ENCODE measurements at places on chromosomes 6 and 20. TPM values are rescaled to one million over a fixed set of nuclear protein-coding genes. Genes with fewer than 3 reads are reported as not detected.
A peak's percentile ranks its signal among the peaks of the same experiment; 100 is the strongest.

- DNase-seq = no peak
These were observed 106.9 kb upstream of the NEDD9 start for GRCh38 chr6:11339380-11339779.

DNA sequence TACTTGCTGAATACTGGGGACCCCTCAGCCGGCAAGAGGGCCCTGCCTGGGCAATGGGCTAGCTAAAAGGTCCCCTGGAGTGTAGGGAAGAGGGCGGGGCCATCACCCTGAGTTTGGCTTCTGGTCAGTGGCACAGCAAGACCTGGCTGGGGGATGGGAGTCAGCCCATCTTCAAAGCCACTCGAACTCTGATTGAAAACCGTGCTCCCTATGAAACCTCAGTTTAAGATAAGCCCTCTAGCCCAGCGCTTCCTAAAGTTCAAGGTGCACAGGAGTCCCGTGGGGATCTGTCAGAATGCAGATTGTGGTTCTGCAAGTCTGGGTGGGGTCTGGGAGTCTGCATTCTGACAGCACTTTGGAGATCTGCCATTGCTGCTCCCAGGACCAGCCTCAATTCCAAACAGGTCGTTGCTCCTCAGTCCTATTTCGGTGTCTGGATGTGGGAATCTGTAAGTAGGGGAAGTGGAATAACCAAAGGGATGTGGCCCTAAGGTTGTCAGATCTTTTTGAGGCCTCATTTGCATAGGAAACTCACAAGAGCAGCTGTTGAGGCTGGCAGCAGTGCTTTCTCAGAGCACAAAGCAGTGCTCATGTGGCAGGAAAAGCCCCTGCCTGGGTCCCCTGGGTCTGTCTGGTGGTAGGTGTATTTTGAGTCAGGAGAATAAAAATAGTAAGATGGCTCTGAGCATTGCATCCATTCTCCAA is 85.3 kb upstream of the SCP2D1 start:
- no peak for DNase-seq

DNA sequence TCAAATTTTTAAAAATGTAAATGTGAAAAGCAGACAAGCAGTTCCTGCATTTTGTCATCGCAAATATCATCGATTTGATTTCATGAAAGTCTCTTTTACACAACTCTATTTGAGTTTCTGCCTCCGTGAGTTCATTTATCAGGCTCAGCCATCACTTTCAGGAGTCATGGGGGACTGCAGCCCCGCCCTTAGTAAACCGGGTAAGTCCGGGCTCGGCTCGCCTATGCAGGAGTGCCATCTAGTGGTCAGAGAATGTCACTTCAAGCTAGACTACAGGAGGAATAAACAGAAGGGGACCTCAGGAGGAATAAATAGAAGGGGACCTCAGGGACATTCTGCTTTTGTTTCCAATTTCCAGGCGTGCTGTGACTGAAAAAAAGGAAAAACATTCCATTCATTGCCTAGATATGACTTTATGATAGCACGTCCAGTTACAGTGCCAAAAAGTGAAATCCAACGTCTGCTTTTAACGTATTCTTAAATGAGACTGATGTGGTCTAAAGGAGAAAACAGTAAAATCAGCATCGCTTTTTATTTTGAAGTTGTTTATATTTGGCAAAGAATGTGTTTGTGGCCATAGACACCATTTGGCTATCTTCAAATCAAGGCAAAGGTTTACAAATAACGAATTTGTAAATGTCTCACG is 333.9 kb downstream of the HACE1 start:
- DNase-seq = peak; percentile 78

DNA sequence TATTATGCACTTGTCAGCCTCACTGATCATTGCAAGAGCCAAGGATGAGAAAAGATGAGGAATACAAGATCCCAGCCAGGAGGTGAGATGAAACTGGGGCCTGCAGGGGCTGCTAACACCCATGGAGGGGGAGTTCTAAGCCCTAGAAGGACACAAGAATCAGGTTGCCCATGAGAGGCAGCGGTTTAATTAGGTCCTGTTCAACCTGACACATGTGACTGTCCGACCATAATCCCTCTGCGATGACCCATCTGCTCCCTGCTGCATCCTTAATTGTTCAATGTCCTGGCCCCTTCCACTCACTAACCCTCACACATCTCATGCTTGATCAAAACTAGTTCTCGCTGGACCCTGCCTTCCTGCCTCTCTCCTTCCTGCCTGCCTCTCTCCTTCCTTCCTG is 52.2 kb upstream of the NNAT start:
- no peak for DNase-seq

GRCh38 chr6:146200176-146200575 is 171.3 kb downstream of the GRM1 start:
- no peak for DNase-seq

GRCh38 chr6:105402090-105402938 is 568 bp downstream of the PREP start:
- no peak for DNase-seq

- peak; percentile 91 for DNase-seq
These were observed 15.2 kb upstream of the MRPS18A start for GRCh38 chr6:43702534-43703440.

DNA sequence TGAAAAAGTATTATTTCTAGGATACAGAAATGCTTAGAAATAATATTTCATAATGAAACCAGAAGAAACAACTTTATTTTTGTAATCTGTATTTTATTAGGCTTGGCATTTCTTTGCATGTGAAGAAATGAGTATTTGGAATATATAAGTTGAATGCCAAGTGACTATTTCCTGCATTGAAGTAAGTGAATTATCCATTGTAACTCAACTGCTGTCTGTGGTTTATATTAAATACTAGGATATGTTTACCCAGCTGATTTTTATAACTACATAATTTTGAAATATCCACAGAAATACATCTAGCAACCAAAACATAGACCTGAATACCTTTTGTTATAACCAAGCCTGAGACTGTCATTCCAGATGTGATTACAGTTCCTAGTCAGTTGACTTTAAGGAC is 207.6 kb downstream of the THBS2 start:
- DNase-seq = no peak

- DNase-seq = no peak
These were observed 10.8 kb upstream of the CPNE5 start for GRCh38 chr6:36850021-36850420.

- no peak for DNase-seq
These were observed 70.5 kb downstream of the NINL start for GRCh38 chr20:25514747-25515340.

- no peak for DNase-seq
These were observed 497.5 kb upstream of the CITED2 start for GRCh38 chr6:139871803-139872510.

- DNase-seq = no peak
These were observed 21.6 kb downstream of the LY86 start for GRCh38 chr6:6610031-6610591.

DNA sequence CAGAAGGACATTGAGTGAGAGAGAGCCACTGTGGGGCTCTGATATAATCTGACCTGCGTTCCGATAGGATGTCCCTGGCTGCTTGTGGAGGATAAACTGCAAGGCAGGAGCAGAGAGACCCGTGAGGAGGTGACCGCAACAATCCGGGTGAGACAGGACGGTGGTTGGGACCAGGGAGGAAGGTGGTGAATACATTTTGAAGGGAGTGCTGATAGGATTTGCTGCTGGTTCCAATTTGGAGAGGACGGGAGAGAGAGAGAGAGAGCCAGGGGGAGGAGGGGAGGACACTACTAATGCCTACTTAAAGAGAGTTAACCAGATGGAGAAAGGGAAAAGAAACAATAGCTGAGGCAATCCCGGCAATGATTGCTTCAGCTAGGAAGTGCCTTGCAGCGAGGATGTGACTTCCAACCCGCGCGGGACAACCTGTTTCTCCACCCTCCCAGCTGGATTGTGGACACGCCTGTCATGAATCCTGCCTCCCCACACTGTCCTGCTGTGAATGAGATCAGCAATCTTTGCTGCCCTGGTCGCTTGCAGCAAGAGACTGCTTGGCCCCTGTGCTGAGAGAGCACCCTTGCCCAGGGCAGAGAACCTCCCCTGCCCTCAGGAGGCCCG is 199.0 kb upstream of the KCNG1 start:
- no peak for DNase-seq

GRCh38 chr6:84103029-84103428 is 69.5 kb downstream of the MRAP2 start:
- no peak for DNase-seq

- peak; percentile 58 for DNase-seq
These were observed 1.3 kb upstream of the CDYL start for GRCh38 chr6:4774715-4775493.

- DNase-seq = no peak
These were observed 303.3 kb upstream of the OPRM1 start for GRCh38 chr6:153735761-153736160.

GRCh38 chr6:7959453-7959852 is 48.9 kb upstream of the TXNDC5 start:
- DNase-seq = no peak

The RIPOR2 gene
- 17.0 TPM for total RNA-seq

GRCh38 chr6:5379647-5380242 is 118.4 kb downstream of the FARS2 start:
- DNase-seq = no peak

The ZCCHC3 gene
- 15.6 TPM for total RNA-seq

- DNase-seq = no peak
These were observed 27.0 kb upstream of the TFB1M start for GRCh38 chr6:155341130-155341828.

The IRF4 gene
- 4.7 TPM for total RNA-seq

DNA sequence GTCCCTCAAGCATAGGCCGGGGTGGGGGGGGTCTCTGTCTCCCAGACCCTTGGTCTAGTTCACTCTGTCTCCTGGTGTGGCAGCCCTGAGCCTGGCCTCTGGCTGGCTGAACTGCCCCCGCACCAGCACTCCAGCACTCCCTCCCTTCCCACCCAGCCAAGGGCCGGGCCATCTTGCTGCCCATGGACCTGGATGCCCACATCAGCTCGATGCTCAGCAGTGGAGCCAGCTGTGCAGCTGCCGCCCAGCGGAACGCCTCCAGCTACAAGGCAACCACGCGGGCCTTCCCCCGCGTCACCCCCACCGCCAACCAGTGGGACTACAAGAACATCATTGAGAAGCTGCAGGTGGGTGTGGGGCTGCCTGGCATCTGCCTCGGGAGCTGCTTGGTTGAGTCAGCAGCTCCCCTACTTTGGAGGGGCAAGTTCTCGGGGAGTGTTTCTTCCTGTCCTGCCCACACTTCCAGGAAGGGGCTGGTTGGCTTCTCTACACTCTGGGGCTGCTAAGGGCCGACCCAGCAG is 28.4 kb downstream of the UQCC2 start:
- no peak for DNase-seq

GRCh38 chr6:156658186-156658965 is 118.8 kb upstream of the ARID1B start:
- DNase-seq = no peak

- DNase-seq = no peak
These were observed 78.5 kb upstream of the HDAC2 start for GRCh38 chr6:114049367-114049966.

- DNase-seq = no peak
These were observed 12.5 kb downstream of the PRDM1 start for GRCh38 chr6:106098383-106099234.

DNA sequence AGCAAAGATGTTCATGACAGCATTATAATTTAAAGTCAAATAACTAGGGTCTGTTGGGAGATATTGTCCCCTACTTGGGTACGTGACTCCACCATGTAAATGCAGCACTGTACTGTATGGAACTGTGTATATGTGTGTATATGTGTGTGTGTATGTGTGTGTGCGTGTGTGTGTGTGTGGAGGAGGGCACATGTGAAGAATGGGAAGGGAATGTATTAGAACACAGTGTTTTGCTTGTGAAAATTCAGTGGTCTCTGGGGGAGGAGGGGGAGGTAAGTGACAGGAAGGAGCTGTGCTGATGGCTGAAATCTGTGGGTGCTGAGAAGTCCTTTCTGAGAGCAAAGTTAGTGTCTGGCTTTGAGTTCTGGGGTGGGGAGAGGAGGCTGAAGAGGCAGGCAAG is 23.9 kb upstream of the VEGFA start:
- DNase-seq = no peak

DNA sequence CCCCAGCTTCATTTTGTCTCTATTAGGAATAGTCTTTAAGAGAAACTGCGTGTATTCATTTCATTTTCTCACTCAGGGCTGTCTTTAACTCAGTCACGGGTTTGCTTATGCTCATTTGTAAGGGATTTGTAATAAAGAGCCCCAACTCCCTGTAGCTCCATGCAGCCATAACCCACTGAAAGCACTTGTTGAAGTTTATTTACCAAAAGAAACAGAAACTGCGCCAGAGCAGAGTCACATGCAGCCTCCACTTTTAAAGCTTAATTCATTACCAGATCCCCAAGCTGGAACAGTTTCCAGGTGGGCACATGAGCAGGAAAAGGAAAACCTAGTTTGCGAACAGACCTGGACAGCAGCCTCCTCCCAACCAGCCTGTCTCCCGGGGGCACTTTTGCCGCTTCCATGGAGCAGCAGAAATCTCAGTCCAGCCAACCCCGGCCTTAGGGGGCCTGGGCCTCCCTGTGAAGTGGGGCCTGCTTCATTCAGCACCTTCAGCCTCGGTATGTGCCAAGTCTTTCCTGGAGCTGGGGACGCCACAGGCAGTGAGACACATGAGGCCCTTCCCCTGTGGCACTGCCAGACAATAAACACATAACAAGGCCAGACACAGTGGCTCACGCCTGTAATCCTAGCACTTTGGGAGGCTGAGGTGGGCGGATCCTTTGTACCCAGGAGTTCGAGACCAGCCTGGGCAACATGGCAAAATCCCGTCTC is 4.5 kb downstream of the BCAS4 start:
- no peak for DNase-seq

DNA sequence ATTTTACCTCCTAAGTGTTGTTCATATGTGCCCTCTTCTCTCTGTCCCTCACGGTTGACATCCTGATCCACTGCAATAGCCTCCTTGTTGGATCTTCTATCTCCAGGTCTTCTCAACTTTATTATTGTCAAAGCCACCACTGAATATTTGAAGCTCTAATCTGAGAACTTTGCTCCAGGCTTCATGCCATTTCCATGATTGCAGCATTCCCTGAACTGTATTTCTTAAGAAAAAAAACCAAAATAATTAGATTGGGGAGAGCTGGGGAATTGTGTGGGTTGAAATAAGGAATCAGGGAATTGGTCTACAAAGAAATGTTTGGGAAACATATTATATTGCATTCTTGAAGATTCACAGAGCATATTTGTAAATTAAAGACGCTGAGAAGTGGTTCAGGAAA is 2.5 kb upstream of the STX7 start:
- DNase-seq = no peak

The ZBTB2 gene
- 13.2 TPM for total RNA-seq
